NCI-H1092 (cell line): ENCODE measurements at places on chromosomes 6 and 20.
A peak's percentile ranks its signal among the peaks of the same experiment; 100 is the strongest.

DNA sequence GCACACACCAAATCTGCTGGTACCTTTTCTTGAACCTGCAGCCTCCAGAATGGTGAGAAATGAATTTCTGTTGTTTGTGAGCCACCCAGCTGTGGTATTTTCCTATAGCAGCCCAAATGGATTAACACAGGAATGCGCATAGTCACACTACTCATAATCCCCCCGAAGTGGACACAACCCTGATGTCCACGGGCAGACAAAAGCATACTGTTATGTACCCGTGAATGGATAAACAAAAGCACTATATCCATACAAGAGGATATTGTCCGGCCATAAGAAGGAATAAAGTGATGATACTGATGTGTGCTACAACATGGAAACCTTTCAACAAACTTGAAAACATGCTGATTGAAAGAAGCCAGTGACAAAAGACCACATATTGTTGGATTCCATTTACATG lies 25.1 kb upstream of the RPP40 start:
- no peak for DNase-seq

- no peak for DNase-seq
Measured at GRCh38 chr20:51763965-51764602, 4.1 kb downstream of the ATP9A start.

GRCh38 chr20:47125758-47126591 lies 230.5 kb downstream of the ZMYND8 start:
- peak; percentile 15 for DNase-seq

GRCh38 chr6:125377621-125378020 lies 75.9 kb upstream of the HDDC2 start:
- DNase-seq: no peak

DNA sequence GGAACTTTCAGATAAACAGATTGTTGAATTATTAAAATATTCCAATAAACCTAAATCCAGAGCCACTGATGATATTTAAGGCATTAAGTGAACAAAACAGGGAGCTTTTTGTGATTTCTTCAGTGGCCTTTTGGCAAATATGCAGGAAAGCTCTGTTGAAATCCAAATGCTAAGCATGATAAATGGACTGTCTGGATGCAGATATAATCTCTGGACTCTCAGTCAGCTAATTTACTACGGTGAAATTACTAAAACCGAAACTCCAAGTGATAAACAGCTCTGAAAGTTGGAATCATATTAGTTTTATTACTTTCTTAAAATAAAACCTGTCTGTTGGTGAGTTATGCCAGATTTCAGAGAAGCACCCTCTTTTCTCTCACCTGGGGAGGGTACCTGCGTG lies 120.3 kb downstream of the IMPG1 start:
- no peak for DNase-seq

GRCh38 chr6:138393871-138394783 lies 9.9 kb upstream of the HEBP2 start:
- DNase-seq: no peak

DNA sequence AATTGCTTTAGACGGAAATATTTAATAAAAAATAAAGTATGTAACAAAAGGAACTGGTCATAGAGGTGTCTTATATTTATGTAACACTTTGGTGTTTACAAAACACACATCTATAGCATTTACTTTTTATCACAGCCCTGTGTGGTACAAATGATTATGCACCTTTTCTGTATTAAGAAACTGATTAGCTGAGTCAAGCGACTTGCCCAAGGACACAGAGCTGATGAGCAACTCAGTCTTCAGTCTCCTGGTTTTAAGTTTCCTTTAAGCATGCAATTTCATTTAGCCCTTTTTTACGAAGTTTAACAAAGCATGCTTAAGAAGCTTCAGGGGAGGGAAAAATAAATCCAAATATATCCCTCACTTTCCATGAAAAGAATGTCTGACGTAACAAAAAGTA lies 2.5 kb downstream of the DCDC2 start:
- no peak for DNase-seq

- no peak for DNase-seq
Measured at GRCh38 chr6:34984416-34984815, 95.4 kb downstream of the ANKS1A start.

- no peak for DNase-seq
Measured at GRCh38 chr6:48144021-48144420, 33.0 kb upstream of the PTCHD4 start.

- no peak for DNase-seq
Measured at GRCh38 chr20:64042054-64042781, 6.2 kb downstream of the C20orf204 start.

DNA sequence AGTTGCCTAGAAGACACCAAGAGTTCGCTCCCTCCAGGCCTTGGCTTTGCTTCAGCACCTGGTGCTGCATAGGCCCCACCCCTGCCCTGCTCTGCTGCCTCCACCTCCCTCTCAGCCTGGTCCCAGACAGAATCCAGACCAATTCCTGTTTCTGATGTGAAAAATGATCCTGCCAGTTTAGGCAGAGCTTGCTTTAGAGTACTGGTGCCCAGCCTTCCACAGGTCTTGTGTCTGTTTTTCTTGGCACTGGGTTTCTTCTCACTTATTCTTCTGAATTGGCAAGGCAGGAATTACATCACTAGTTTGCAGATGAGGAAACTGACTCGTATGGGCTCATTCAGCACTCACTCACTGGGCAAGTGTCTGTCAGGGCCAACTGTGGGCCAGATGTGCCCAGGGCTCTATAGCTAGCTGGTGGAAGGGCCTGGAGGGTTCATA lies 53.0 kb downstream of the HLA-A start:
- DNase-seq: no peak

DNA sequence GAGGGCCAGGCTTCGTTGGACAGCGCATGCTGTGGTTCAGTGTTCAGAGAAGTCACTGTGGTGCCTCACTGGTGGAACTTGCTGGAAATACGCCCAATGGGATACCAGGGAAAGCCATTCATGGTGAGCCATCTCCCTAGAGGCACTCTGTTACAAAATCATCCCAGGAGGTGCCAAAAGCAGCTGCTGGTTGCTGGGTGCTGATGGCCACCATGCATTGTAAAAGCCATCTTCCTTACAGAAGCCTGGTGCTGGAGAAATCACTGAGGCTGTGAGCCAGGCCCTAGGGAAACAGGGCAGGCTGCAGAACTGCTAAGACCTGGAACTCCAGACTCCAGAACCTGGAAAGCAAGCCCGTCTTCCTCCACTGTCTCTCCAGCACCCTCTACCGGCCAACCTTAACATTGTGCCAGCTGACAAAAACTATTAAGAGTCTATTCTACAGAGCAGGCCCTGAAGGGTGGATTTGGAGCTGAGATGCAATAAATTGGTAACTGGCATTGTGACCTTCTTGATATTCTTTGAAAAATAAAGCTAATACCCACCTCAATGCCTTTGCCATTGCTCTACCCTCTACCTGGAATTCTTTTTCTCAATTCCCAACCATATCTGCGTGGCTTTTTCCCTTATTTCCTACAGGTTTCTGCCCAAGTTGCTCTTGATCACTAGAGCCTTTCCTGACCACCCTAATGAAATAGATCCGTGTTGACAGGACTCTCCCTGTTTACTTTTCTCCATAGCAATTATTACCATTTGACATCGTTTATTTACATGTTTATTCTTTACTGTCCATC lies 18.5 kb downstream of the SNRPB start:
- DNase-seq: peak; percentile 62

DNA sequence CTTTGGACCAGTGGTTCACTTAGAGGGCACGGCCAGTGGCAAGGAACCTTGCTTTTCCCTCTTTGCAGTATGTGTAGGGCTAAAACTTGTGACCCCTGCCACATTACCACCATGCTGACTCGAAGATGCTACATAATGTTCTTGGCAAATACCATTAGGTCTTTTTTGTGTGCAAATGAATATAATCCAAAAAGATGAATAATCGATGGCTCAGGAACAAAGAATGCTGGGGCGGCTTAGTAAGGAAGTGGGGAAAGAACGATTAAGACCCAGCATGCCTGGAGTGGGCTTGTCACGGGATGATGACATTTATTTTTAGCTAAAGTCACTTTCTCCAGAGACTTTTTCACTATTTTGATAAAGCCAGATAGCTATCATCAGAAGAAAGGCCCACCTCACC lies 23.1 kb downstream of the CMTR1 start:
- no peak for DNase-seq

- no peak for DNase-seq
Measured at GRCh38 chr6:87899499-87900147, 148.0 kb upstream of the SPACA1 start.

DNA sequence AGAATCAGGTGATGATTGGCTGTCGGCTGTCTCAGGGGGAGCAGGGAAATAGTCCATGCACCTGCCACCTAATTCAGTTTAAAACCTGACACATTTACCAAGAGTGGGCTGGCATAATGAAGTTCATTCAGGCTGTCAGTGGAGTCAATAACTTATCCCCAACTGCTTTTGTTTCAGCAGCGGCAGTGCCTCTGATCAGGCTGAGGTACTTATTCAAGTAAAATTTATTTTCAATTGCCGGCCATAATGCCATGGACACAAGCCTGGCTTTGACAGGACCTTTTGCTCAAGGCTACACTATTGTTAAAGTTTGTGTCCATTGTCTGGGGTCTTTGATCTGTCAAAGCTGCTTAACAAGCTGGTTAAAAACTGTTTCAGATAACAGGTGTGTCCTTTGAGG lies 20.6 kb downstream of the OLIG3 start:
- no peak for DNase-seq

GRCh38 chr6:10177704-10178103 lies 237.2 kb downstream of the TFAP2A start:
- DNase-seq: no peak

DNA sequence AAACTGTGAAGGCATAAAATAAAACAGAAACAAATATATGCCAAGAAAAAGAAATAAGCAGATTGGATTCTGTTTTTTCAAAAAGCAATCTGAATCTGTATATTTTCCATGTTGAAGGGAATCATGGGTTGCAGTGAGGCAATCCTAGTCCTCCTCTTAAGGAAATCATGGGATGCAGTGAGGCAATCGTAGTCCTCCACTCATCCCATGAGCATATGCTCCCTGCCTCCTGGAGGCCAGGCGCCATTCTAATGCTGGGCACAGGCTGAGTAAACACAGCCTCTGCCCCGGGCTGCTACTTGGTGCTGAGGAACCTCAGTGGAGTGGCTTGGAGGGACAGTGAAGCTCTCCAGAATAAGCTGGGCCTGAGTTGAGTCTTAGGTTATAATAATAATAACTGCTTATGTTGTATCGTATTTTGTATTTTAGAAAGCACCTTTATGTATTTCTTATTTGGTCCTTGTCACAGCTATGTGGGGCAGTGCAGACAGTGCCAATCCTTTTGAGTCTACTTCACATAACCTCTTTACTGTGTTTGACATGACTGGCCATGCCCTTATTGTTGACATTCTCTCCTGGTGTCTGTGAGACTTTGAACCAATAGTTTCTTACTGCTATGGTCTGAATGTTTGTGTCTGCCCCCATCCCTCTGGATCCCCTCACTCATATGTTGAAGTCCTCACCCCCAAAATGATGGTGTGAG lies 56.6 kb upstream of the CITED2 start:
- DNase-seq: no peak

DNA sequence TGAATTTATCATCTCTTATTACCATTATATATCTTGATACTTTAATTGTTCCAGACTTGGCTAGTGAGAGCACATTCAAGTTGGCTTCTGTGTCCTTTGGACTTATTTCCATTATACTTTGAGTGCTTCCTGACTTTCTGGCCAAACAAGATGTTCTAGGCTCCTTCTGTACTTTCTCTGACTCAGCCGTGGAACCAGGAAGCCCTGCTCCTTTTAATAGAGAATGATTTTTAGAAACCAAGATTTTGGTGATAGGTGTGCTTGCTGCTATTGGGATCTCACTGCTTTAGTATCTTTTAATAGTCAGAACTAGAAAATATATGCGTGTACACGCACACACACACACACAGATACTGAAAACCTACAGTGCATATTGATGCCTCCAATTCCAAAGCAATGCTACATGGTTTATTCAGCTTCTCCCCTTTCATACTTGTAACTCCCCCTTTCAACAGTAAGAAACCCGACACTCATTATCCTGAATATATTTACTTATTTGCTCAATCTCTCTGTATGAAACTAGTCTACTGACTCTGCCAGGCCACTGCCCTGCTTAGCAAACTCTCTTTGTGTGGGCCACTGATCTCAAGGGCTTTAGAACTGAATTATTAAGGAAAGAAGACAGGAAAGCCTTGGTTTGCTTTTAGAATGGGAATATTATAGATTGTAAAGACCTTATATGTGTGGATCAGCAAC lies 42.7 kb upstream of the EZR start:
- DNase-seq: peak; percentile 27

GRCh38 chr6:108541843-108542759 lies 18.6 kb upstream of the FOXO3 start:
- DNase-seq: peak; percentile 36

DNA sequence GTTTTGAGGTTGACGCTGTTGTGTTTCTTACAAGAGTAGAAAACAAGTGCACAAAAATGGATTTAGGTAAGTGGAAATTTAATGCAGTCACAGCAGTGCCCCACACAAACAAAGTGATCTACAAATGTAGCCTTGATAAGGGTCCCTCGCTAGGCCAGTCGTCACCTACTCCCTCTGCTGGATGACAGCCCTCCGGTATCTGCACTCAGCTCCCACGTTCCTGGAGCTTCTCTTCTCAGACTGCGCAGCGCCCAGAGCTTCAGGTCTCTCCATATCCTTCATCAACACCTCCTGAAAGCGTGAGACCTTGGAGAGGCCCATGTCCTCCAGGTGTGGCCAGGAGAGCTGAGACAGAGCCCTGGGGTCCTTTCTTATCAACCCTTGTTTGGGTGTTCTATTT lies 58.3 kb upstream of the MAP3K4 start:
- no peak for DNase-seq

DNA sequence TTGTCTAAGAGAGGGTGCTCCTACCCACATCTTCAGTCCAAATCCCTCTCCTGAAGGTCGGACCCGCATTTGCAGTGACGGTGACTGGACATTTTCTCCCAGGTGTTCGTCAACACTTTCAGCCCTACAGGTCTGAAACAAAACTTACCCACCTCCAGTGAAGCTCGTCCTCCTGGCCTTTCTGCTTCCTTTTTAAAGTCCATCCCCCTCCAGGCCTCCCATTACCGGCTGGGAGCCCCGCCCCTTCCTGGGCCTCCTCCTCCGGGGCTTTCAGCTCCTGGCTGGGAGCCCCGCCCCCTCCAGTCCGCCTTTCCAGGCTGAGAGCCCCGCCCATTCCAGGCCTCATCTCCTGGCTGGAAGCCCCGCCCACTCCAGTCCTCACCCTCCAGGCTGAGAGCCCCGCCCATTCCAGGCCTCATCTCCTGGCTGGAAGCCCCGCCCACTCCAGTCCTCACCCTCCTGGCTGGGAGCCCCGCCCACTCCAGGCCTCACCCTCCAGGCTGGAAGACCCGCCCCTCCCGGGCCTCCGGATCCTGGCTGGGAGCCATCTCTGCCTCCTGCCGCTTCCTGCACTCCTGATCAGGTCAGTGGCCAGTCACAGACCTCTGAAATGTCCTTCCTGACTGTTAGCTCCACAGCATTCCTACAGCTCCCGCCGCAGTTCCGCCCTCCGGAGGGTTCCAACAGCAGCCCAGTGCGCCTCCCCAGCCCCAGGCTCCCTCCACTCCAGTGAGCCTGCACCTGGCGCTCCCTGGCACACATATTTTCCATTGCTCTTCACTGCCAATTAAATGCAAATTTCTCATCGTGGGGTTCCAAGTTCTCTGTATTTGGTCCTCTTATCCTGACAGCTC lies 98.5 kb downstream of the LY86 start:
- peak; percentile 83 for DNase-seq
